ENCODE measurements at places on chromosomes 5 and 9. TPM values are rescaled to one million over a fixed set of nuclear protein-coding genes. Genes with fewer than 3 reads are reported as not detected.
A peak's percentile ranks its signal among the peaks of the same experiment; 100 is the strongest.

DNA sequence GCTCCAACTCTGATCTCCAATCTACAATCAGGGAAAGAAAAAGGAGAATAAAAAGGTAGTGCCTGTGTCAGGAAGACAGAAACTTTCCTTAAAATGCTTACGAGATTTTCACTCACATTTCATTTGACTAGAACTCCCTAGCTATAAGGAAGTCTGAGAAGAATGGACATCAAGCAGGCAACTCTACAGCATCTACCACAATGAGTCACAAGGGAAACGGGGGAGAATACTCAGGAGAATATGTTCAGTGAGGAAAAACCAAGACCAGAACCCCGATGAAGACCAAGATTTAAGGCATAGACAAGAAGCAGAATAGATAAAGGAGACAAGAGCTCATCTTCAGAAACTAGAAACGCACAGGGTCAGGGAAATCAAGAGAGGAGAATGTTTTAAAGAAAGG lies 9.0 kb upstream of the SETD9 start:
- no peak for DNase-seq

GRCh38 chr5:115354246-115354645 lies 57.8 kb upstream of the CCDC112 start:
- no peak for DNase-seq

DNA sequence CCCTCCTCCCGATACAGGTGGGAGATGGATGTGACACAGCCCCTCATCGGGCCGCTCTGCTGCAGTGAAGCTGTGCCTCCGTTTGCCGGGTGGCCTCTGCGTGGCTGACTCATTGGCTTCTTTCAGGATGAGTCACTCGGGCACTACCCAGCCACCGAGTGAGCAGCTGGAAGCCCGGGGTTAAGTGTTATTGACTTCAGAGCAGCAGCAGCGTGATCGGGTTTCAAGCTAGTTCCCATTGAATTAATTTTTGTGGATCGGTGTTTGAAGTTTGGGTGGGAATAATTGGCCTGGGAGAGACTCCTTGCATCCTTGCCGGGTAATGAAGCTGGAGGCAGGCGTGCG lies 266.4 kb upstream of the IRX4 start:
- DNase-seq = no peak

DNA sequence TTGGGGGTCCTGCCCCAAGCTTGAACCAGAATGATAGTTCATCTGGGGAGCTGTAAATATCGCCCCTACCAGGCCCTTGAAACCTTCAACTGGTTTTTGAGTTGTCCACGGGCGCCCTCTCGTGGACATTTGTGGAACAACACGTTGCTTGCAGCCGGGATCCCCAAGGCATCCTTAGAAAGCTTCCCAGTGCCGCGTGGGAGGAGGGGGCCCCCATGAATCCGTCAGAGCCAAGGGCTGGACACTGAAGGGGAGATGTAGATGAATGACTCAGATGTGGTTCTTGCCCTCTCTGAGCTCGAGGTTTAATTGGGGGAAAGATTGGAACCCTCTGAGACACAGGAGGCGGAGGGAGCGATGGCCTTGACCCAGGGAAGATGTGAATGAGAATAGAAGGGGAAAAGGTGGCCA lies 31.8 kb upstream of the ORM1 start:
- peak; percentile 62 for DNase-seq

- DNase-seq = no peak
Observed at GRCh38 chr5:9037048-9037447, 508.8 kb downstream of the SEMA5A start.

GRCh38 chr5:90898326-90899013 lies 339.9 kb downstream of the ADGRV1 start:
- no peak for DNase-seq

The C5orf58 gene
- total RNA-seq = not detected

The CARD6 gene
- 3.3 TPM for total RNA-seq

The RFESD gene
- total RNA-seq = 9.8 TPM

The QSOX2 gene
- 8.7 TPM for total RNA-seq

The URM1 gene
- total RNA-seq = 24.3 TPM

Data from lower leg skin (tissue), 4 donors.